CD4-positive, alpha-beta T cell treated with Interleukin-12 subunit alpha and Interleukin-12 subunit beta, for 1 hour (primary cell): ENCODE measurements at places on chromosomes 11 and 22.

DNA sequence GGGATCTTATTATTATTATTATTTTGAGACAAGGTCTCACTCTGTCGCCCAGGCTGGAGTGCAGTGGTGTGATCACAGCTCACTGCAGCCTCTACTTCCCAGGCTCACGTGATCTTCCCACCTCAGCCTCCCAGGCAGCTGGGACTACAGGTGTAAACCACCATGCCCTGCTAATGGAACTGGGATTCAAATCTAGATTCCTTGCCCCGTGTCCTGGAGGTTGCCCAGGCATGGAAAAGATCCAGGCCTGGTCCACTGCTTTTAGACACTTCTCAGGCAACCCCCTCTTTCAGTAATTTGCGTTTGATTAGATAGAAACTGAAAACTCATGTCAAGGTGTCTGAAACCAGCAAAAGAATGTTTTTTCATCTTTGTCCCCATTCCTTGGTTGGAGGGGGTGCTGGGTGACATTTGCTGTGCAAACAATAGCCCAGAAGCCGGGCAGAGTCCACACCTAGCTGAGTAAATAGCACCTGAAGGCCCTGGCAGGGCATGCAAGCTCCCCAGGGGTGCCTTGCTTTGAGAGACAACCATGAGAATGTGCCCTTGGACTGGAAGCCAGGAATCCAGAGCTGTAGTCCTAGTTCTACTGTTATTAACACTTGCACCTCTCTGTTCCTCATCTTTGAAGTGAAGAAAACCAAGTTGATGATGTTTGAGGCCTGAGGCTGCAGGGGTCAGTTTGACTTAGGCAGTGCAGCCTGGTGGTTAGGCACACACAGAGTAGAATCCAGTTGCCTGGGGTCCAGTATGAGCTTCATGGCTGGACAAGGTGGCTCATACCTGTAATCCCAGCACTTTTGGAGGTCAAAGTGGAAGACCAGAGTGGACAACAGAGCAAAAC is 19.1 kb upstream of the XBP1 start:
- no peak for DNase-seq

DNA sequence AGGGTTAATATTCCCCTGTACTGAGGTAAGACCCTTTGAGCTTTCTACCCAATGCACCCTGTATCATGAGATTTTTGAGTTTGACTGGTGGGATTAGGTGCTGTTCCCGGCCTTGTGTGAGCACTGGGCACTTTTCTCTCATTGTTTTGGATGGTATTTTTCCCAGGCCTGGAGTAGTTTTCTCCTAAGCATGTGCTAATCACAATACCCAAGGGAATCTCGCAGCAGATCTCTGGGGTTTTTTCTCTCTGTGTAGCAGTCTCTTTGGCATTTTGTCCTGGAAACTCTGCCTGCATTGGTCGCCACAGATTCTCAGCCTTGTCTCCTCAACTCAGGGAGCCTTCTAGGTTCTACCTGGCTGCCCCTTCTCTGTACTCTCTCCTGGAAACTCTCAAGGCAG is 19.9 kb downstream of the IGHMBP2 start:
- DNase-seq, result no peak

- no peak for DNase-seq
Measured at GRCh38 chr22:45292731-45293442, 8.1 kb downstream of the UPK3A start.

- no peak for DNase-seq
Measured at GRCh38 chr11:17257196-17257595, 19.3 kb upstream of the NUCB2 start.

DNA sequence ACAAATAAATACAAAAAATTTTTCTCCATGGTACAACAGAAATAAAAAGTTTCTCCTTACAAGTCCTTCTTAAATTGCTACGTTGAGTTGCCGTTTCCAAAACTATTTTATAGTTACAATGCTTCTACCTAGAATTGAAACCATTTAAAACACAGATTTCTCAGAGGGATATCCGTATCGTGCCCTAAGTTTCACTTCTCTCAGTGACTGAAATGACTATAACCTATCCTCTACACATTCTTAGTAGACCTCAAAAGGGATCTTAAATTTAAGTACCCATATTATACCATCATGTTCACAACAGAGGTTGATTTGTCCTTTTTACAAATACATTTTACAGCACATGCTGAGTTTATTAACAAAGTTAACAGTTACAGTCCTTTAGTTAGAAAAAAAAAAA is 44.1 kb downstream of the USP28 start:
- DNase-seq, result no peak

DNA sequence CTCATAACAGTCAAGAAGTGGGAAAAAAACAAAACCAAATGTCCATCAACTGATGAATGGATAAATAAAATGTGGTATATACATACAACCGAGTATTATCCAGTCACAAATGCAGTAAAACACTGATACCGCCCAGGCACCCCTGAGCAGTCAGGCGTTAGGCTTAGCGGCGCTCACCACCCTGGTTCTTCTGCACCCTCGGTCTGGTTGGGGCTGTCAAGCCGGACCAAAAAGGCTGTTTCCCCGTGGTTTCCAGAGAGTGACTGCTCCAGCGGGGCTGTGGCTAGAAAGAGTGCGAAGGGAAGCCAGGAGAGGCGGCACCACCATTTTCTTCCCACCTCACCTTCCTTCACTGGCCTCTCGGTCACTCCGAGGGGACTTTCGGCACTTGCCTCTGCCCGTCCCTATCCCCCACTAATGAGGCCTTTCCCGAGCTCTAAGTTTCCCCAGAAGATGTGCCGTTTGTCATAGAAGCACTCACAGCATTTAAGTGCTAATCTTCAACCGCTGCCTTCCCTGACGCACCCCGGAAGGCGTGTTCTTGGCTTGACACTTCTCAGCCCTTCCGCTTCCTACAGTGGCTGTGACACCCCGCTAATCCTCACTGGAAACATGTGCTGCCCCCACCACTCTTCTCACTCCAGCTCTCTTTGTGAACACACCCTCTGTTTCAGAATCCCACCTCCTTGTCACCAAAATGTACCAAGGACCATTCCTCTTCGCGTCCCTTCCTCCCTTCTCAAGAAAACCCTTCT is 42.4 kb downstream of the FCHSD2 start:
- no peak for DNase-seq

DNA sequence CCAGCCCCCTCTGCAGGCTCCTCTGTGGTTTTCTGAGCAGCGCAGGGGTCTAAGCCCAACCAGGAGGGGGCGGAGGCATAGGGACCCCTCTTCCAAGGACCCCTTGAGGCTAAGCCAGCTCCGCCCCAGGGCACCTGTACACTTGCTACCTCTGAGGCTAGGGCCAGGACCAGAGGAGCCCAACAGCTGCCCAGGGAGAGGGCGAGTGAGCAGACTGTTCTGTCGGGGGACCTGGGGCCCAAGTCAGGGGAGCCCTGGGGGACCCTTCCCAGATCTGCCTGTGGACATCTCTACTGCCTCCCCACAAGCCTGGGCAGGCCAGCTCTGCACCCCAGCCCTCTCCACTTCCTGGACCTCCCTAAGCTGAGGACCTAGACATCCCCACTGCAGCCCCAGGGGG is 1.8 kb downstream of the B4GALNT4 start:
- DNase-seq, result no peak

DNA sequence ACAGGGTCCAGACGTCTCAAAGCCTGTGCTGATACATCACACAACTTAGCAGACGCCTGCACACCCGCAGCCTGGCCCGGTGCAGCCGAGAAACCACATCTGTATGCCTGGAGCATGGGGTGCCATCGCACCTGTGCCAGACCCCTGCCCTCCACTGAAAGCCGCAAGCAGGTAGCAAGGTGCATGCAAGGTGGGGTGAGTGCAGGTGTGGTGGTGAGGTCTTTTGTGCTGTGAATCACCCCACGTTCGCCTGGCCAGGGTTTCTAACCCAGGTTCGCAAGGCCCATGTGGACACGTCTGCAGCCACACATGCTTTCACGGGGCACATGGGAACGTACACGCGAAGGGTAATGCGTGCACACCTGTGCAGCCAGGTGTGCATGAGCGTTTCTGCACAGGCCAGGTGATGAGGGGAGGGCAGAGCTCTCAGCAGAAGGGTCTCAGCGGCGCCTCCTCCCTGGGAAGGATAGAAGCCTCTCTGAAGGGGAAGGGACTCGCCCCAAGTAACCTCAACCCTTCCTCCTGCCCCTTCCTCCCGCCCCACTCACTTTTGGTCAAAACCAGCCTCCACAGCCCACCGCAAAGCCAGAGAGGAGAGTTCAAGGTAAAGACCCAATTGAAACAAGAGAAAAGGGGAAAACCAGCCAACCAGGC is 19.5 kb downstream of the CBX7 start:
- DNase-seq, result no peak

DNA sequence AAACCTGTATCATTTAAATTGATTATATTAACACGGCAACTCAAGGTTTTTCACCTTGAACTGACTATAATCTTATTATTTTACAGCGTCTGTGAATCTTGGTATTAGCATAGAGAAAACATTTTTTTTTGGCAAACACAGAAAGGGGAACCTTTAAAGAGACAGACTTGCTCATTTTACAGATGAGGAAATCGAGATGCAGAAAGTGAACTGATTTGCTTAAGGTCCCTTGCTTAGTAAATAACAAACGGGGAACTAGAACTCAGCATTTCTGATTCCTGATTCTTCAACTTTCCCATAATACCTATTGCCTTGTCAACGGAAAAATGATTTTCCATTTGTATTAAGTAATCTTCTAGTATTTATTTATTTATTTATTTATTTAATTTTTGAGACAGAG is 33.2 kb upstream of the CECR2 start:
- DNase-seq, result no peak

DNA sequence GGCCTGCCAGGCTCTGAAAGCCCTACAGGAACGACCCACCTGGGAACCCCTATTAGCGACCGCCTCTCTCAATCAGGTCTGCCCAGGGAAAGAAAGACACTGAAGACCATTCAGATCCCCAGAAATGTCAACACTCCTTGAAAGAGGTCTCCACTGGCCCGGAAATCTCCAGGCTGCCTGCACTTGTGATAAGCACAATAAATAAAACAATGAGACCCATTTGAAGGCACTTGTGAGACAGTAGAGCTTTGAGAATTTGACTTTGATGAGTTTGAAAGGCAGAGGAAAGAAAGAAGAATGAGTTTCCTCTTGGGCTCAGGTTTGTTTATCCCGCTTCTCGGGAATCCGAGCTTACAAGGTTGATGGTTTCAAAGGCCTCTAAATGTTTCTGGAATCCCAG is 416.3 kb downstream of the BUD13 start:
- DNase-seq, result no peak
